ENCODE measurements at places on chromosomes 11 and 22.

GRCh38 chr22:37884420-37884819 is 21.7 kb upstream of the MICALL1 start:
- DNase-seq: no peak

GRCh38 chr11:117097014-117097388 is 1.2 kb downstream of the SIK3 start:
- DNase-seq: no peak

DNA sequence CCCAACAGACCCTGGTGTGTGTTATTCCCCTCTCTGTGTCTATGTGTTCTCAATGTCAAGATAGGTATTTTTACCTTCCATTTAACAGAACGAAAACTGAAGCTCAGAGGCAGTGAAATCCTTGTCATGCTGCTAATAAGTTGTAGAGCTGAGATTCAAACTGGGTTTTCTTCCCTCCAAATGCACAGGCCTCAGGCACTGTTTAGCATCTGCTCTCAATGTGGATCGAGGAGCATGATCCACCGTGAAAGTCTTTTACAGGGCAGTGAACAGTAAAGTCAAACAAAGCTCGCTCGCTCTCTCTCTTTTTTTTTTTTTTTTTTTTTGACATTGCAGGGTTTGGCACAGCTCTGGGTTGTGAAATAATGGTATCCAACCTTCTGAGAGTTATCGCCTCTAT is 401.0 kb upstream of the SYN3 start:
- no peak for DNase-seq

DNA sequence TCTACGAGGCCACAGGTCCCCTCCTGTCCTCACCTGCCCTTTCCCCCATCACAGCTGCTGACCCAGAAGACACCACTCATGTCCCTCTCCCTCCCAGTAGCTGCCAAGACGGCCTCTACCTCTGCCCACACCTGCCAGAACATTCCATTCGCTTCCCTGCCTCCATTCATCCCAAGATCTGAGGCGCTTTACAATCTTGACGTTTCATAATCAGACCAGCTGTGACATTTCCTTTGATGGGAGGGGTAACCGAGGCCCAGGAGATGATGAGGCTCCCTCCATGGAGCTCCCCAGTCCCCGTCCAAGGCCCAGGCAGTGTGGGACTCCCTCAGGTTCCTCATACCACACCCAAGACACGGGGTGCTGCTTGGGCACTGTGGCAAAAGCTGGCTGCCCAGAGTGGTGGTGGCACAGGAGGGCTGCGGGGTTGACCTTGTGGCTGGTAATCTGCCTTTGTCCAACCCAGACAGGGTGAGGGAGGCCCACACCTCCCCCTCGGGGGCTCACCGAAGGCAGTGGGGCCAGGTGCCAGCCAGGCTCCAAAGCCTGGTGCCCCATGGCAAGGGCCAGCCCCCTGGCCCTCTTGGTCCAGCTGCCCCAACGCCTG is 17.3 kb downstream of the PHLDA2 start:
- DNase-seq: no peak

DNA sequence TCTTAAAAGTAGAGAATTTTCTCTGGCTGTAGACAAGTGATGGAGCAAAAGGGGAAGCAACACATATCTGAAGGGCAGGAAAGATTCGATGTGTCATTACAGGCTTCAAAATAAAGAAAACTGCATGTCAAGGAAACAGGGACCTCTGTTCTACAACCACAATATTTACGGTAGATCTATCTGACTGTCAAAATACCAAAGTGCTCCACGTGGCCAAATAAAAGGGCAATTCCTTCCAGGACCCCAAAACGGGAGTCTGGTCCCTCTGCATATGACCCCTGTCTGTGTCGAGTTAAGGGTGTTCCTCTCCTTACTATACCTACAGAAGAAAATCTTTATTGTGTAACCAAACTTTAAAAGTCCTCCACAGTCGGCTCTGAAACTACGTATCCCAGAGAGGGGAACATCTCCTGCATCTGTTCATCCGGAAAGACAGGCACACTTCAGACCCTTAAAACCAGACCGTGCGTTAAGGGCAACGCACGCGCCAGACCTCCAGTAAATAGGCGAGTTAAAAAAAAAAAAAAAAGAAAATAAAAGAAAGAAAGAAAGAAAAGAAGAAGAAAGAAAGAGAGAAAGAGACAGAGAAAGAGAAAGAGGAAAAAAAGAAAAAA is 756 bp downstream of the CLNS1A start:
- peak; percentile 20 for DNase-seq

GRCh38 chr11:94746721-94747120 is 21.4 kb upstream of the AMOTL1 start:
- no peak for DNase-seq

DNA sequence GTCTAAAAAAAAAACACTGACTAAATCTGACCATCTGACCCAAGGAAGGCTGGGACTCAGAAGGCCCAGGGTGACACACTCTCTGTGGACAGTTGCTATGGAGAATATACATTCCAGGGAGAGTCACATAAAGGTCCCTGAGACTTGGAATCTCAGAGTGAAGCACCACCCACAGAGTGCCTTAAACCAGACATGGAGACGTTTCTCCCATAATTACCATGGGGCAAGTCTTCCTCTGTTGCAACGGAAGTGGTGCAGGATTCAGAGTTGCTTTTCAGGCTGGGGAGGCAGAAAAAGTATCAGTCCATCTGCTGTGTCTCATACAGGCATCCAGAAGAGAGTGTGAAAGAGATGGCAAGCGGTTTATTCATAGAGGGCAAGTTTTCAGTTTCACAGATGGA is 58.7 kb upstream of the SLN start:
- DNase-seq: peak; percentile 30

- no peak for DNase-seq
Measured at GRCh38 chr11:71172680-71173079, 79.7 kb downstream of the SHANK2 start.

- DNase-seq: no peak
Measured at GRCh38 chr11:74182635-74183034, 11.5 kb downstream of the PPME1 start.

DNA sequence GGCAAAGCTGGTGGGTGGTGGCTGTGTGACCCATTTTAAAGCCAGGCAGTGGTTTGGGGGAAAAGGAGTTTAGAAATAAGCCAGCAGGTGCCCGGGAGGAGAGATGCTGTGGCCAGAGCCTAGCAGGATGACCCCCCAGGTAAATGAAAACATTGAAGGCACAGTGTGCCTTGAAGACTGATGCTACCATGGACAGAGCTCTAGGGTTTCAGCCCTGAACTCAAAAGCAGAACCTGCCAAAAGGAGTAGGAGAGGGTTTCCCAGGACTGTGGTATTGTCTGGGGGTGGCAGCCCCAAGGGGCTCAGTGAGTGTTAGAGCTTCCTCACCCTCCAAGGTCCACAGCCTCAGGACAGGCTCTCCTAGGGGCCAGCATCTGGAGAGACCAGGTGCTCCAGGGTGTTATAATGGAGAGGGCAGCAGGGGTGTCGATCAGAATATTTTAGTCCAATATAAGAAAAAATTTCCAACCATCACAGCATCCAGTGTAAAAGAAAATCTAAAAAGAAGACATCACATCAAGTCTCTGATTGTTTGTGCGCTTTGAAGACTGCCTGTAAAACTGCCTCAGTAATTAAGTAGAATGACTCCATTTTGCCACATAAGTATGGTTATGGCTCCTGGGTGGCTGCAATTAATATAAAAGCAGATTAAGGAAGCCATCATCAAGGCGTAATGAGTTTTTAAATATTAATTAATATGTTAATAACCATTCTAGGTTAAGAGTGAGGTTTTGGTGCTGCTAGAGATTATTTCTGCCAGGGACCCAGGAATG is 88.6 kb upstream of the LMO1 start:
- no peak for DNase-seq

DNA sequence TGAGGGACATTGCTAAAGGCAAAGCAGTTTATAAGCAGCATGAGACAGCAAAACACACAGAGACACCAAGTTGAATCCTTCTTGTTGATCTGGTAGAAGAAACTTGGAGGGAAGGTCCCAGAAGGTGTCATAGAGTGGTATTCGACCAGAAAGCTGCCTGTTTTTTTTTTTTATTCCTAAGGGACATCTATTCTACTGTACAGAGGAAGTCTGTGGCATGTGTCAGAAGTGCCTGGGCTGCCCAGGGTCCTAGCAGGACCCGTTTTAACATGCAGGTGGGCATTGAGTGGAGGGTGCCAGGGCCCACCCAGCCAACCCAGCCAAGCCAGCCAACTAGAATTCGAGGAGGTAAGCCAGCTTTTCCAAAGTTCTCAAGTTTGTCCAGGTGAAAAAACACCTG is 68.0 kb upstream of the ATXN10 start:
- DNase-seq: no peak

DNA sequence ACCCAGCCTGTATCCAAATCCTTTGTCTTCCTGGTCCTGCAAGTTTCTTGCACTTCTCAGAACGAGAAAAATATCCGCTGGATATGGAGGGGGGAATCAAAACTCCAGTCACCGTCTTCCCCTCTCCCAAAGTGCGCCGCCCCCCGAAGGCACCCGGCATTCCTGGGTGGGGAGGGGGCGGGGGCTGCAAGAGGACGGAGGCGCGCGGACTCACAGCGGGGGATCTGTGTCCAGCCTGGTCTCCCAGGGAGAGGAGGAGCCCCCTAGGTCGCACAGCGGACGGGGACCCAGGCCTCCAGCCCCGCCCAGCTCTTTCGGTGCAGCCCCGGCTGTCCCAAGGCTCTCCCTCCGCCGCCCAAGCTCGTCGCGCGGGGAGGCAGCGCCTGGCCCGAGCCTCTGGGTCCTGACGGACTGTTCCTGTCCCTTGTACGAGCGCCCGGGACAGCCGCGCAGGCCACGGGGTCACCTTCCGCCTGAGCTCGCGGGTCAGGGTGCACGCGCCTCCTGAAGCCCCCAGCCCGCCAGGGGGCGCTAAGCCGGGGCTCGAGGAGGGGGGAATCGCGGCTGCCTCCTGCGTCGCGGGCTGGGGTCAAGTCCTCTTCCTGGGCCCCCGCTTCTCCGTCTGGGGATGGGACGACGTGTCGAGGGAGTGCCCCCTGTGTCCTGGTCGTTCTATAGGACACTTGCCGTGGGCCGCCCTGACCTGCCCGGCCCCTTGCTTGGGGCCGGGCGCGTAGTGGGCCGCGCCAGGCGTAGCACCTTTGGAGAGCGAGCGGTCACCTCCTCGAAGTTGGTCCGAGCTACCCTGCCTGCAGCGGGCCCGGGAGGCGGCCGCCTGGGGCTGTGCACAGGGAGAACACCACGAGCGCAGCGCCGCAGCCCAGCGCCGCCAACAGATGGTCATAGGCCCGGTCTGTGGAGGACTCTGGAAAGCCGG is 2.4 kb upstream of the WNT11 start:
- DNase-seq: peak; percentile 82

DNA sequence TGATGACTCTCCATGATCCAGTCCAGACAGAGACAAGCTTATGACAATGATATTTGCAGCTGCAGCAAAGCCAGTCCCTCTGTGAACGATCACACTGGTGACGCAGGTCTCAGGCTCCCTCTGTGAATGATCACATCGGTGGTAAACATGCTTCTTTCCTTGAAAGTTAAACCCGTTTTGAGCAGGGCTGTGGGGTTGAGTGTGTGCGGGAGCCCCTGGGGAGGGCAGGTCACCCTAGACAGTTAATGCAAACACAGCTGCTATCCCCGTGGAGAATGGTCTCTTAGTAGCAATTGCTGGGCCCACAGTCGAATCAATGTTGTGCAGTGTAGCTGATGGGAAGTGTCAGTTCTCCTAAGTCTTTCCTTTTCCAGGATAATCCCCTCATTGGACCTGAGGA is 71.0 kb upstream of the KIRREL3 start:
- no peak for DNase-seq
